Bronchial epithelial cell (primary cell): ENCODE measurements at places on chromosomes 16 and 17.

DNA sequence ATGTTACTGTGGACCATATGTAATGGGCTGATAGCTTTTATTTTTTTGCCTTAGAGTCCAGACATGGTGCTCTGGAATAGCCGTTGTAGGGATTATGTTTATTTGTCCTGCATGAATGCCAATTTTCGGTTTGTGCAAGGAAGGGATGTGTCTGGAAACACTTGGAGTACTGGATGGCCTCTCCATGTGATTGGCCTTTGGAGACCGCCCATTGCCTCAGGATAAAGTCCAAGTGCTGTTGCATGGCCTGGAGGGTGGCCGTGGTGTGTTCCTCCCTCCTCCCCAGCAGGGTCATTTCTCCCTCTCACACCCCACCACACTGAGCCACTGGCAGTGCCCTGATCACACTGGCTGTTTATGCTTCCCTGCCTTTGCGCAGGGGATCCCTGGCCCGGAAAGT lies 93.9 kb downstream of the MSI2 start:
- DNase-seq = no peak

DNA sequence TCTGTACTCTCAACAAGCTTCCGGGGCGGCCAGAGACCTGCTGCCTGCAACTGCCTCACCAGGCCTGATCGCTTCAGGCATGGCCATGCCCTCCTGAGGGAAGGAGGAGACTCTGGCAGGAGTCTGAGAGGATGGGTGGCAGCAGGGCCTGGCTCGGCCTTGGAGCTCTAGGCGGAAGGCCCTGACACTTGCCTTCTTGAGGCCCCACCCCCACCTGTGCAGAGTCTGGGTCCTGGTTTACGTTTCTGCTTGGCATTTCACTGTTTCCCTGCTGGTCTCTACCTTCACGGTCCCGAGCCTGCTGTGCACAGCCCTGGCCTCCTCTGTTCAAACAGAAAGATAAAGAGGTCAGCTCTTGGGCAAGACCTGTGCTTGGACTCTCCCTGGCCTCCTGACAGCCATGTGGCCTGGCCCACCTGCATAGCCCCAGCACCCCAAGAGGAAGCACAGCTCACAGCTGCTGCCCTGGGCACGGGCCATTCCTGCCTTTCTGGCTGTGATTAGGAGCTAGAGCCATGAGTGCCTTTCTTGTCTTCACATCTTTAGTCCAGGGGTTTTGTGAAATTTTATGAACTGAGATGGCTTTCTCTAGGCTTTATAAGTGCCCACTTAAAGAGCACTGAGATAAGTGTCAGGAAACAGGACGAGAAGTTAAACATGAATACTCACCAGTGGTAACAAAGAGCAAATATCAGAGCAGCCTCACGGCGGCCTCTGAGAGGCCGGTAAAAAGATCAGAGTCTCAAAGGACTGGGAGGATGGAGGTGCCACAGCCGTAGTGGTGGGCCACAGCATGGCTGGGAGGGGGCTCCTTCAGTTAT lies 25.6 kb upstream of the MTSS2 start:
- no peak for DNase-seq

GRCh38 chr17:43360376-43360738 lies 38.4 kb upstream of the ARL4D start:
- peak; percentile 89 for DNase-seq

GRCh38 chr17:58532555-58532951 lies 18.1 kb upstream of the MTMR4 start:
- no peak for DNase-seq

DNA sequence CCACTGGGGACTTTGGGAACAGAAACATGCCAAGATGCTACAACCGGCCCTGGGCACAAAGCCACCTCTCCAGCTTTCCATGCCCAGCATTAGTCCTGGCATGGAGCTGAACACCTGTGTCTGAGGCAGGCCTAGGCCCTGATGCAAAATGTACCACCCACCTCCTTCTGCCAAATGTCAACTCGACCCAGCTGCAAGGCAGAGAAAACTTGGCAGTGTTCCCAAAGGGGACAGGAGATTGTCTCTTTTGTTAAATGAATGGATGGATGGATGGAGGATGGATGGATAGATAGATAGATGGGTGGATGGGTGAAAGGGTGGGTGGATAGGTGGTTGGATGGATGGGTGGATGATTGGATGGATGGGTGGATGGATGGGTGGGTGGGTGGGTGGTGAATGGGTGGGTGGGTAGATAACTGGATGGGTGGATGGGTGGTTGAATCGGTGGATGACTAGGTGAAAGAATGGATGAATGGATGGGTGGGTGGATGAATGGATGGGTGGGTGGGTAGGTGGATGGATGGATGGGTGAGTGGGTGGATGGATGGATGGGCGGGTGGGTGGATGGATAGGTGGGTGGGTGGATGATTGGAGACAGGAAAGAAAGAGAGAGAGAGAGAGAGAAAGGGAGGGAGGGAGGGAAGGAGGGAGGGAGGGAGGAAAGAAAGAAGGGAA lies 73.4 kb upstream of the TNRC6C start:
- no peak for DNase-seq

GRCh38 chr17:71548540-71549190 lies 572.2 kb upstream of the SOX9 start:
- DNase-seq = peak; percentile 51

GRCh38 chr16:58495521-58496331 lies 4.2 kb upstream of the NDRG4 start:
- no peak for DNase-seq

DNA sequence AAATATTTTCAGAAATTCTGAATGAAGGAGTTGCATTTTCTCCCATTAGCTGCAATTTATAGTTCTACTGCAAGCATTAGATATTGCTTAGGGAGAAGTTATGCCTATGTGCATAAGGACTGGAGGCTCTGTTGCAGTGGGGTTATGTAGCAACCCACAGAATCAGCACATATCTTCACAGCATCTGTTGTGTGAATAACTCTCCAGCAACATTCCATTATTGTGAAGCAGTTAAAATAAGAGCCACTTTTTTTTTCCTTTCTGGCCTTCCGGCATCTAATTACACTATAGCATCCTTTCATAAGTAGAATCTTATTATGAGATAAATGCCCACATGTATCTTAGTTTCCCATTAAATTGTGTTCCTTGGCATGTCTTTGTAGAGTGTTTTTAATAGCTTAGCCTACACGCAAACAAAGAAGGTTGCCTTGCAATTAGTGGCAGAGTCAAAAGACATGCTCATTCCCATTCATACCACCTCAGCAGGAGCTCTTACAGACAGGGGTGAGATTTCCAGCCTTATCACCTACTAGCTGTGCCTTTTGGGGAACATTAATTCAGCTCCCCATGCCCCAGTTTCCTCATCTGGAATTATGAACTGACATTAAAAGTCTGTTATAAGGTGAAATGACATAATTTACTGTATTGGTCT lies 596.0 kb upstream of the GOT2 start:
- no peak for DNase-seq

GRCh38 chr16:51761001-51761400 lies 609.9 kb upstream of the SALL1 start:
- no peak for DNase-seq

GRCh38 chr17:36095992-36096391 lies 6.0 kb upstream of the CCL3 start:
- no peak for DNase-seq

DNA sequence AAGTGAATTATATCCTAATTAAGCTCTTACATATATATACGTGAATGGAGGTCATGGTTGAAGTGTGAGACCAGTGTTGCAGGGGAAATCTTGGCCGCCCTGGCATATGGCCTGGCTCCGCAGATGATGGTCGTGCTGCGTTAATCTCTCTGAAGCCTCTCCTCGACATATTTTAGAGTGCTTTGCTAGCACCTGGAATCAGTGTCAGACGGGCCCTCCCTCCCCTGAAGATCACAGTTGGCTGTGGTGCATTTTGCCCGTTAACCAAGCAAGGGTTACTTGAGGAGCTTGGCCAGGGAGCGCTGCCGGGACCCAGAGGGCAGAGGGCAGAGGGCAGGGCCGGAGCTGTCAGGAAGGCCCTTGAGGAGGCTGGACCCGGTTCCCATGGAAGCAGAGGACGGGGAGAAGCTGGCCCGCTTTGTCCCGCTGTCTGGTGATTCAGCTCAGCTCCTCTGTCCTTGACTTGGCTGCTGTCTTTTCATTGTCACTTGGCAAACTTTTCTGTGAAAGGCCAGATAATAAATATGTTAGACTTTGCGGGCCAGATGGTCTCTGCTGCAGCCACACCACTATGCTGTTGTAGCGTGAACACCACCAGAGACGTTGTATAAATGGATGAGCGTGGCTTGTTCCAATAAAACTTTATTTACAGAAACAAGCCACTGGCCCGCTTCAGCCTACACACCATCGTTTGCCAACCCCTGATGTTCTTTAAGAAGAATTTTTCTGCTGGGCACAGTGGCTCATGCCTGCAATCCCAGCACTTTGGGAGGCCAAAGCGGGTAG lies 32.3 kb downstream of the CIBAR2 start:
- DNase-seq = no peak

GRCh38 chr17:15238676-15239422 lies 26.3 kb downstream of the PMP22 start:
- DNase-seq = no peak

- DNase-seq = peak; percentile 66
Measured at GRCh38 chr17:29640413-29640812, 17.7 kb upstream of the CORO6 start.

GRCh38 chr16:63192980-63193379 lies 1156.7 kb upstream of the CDH8 start:
- no peak for DNase-seq

- no peak for DNase-seq
Measured at GRCh38 chr16:27450196-27450549, 48.2 kb downstream of the IL21R start.

DNA sequence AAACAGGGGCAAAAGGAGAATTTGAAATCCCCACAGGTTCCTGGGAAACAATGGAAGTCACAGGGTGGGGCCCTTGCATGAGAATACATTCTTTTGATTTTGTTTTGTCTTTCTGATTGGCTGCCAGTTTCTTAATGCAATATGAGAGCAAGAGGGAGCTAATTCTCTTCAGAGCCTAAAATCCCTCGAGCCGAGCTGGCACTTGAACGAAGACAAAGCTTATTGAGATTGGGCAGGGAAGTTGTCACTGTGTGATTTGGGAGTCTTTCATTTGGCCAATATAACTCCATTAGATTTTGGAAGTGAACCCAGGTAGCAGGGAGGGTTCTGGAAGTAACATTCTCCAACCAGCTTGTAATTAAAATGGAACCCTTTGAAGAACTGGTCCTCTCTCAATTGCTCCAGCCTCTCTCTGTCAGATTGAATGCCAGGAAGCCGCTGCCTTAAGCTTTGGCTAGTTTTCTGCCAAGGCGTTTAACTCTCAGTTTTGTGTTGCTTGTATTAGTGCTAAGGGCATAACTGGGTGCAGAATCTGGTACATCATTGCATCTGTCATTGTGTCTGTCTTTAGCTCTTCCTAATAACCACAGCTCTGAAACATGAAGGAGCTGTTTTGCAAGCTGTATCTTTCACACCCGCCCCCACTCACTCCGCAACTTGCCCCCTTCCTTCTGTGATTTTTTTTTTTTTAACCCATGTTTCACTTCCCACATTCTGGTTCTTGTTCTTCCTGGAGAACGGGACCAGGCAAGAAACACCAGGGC lies 272.0 kb downstream of the MAF start:
- DNase-seq = peak; percentile 3

DNA sequence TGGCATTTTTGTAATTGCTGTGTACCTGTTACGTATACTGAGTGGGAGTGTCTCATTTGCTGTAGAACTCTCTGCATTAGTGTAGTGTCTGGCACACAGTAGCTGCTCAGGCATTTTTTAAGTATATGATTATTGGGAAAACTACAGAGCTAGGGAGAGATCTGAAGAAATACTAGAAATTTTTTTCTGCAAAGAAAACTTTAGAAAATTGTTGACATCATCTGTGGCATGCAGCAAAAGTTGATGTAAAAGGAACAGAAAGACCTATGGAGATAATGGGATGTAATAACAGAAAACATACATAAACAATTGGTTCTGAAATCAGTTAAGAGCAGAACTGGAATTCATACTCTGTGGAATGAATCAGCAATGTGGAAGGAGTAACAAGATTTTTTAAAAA lies 11.6 kb downstream of the CLTC start:
- DNase-seq = no peak

GRCh38 chr17:81066072-81066471 lies 31.1 kb downstream of the BAIAP2 start:
- DNase-seq = peak; percentile 72

- no peak for DNase-seq
Measured at GRCh38 chr17:50168319-50168718, 2.5 kb downstream of the SGCA start.

- no peak for DNase-seq
Measured at GRCh38 chr17:13792314-13792713, 190.6 kb upstream of the HS3ST3A1 start.

GRCh38 chr17:46742565-46743270 lies 75.8 kb downstream of the WNT3 start:
- peak; percentile 94 for DNase-seq

GRCh38 chr16:64412578-64413280 lies 709.1 kb downstream of the CDH11 start:
- DNase-seq = peak; percentile 51

- no peak for DNase-seq
Measured at GRCh38 chr16:31050280-31051030, 17.1 kb downstream of the STX4 start.

- peak; percentile 18 for DNase-seq
Measured at GRCh38 chr17:80129006-80129565, 17.8 kb downstream of the EIF4A3 start.

GRCh38 chr16:53323924-53324323 lies 110.3 kb upstream of the RBL2 start:
- DNase-seq = no peak

GRCh38 chr16:55035029-55035428 lies 104.4 kb downstream of the IRX5 start:
- DNase-seq = peak; percentile 28

DNA sequence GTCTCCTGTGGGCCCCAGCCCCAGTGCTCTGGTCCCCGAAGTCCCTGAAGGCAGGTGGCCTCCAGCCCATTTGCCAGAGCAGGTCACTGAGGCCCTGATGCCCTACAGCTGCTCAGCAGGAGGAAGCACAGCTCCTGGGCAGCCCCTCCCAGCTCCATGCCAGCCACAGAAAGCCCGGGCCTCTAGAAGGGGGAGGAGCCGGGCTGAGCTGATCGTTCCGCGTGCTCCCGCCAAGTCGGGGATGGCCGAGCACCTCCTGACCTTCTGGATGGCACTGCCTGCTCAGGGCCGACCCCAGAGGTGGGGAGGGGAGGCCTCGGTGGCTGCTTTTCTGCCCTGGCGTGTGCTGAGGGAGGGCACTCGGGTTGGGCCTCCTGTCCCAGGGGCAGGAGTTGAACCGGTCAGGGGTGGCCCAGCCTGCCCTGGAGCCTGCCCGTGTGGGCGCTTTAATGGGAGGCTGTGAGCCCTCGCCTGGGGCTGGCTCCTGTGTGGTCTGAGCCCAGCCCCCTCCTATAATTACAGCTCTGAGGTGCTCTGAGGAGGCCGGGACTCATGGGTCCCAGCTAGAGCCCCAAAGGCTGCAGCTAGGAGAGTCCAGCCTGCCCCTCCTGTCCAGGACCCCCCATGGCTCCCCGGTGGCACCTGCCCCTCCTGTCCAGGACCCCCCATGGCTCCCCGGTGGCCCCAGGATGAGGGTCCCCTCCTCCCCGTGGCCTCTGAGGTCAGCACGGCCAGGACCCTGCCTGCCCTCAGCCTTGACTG lies 29.7 kb downstream of the ZFPM1 start:
- no peak for DNase-seq

- DNase-seq = no peak
Measured at GRCh38 chr16:75138636-75139035, 9.7 kb upstream of the ZFP1 start.
